Activated CD8-positive, alpha-beta memory T cell treated with anti-CD3 and anti-CD28 coated beads for 48 hours (primary cell): ENCODE measurements at places on chromosomes 3 and 15.

GRCh38 chr15:34001536-34001935 lies 33.2 kb downstream of the CHRM5 start:
- no peak for DNase-seq

GRCh38 chr3:20878691-20879090 lies 692.7 kb upstream of the SGO1 start:
- DNase-seq: no peak

- no peak for DNase-seq
These were observed 124.1 kb downstream of the SERPINI1 start for GRCh38 chr3:167859610-167860009.

- DNase-seq: no peak
These were observed 2.1 kb upstream of the USP4 start for GRCh38 chr3:49341996-49342395.

DNA sequence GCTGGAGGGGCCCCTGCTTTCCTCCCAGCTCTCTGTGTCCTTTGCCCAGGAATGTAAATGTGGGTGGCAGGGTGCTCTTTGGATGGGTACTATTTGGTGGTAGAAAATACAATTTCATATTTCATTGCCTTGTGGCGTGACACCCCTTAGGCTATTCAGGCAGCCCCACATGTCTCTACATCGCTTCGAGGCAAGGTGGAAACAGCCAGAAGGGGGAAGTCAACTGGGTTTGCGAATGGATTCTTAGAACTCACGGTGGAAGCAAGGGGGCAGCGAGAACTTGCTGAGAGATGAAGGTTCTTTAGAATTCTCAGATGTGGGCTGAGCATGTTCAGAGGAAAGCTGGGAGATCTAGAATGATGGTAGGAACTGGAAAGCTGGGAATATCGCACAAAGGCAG lies 25.3 kb downstream of the PLA2G4D start:
- DNase-seq: no peak

DNA sequence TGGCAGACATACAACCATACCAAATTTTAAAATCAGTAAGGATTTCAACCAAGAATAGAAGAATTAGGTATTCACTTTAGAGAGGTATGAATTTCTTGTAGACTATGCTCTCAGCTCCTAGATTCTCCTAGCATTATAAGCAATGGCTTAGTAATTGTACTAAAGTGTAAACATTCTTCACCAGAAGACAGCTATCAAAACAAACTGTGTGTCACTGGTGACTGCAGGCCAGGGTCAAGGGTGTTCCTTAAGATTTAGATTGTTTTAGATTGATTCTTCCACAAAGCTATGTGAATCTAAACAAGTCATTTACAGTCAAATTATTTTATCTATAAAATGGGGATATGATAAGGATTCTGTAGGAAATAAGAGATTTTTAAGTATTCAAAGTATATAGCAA lies 23.1 kb upstream of the GP5 start:
- DNase-seq: no peak

DNA sequence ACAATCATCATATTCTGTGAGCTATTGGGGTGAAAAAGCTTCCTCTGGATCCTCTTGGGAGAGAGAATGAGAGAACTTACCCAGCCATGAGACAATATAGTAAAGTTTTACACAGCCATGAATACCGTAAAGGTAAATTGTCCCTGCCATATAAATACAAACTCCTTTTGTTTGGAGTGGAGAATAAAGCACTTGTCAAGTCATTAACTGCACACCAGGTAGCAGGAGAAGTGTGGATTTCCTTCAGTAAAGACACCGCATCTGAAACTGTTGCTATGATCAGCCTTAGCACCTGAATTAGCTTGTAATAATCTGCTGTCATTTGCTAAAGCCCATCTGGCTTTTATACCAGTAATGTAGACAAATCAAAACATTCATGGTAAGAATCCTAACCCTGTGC lies 336.6 kb upstream of the SLCO3A1 start:
- DNase-seq: no peak

DNA sequence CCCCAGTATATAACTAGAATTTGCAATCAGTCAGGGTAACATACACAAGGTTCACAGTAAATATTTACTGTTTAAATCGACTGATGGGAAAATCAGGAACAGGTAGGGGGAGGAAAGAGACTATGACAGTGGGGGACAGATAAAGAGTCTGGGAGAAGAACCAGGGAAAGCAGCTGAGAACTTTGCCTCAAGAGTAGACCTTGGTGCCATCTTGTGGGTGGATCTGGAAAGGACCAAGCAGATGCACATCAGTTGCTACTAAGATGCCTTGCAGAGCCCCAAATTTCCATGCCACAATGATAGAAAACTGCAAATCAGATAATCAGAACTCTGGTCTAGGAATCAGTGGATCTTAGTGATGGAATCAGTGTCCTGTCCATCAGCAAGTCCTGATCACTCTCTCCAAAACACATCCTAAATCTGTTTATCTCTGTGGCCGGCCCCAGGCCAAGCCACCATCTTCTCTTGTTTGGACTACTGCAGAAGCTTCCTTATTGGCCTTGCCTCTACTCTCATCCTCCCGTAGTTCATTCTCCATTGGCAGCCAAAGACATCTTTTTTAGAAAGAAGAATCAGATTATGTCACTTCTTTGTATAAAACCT lies 62.7 kb downstream of the PDE8A start:
- no peak for DNase-seq

DNA sequence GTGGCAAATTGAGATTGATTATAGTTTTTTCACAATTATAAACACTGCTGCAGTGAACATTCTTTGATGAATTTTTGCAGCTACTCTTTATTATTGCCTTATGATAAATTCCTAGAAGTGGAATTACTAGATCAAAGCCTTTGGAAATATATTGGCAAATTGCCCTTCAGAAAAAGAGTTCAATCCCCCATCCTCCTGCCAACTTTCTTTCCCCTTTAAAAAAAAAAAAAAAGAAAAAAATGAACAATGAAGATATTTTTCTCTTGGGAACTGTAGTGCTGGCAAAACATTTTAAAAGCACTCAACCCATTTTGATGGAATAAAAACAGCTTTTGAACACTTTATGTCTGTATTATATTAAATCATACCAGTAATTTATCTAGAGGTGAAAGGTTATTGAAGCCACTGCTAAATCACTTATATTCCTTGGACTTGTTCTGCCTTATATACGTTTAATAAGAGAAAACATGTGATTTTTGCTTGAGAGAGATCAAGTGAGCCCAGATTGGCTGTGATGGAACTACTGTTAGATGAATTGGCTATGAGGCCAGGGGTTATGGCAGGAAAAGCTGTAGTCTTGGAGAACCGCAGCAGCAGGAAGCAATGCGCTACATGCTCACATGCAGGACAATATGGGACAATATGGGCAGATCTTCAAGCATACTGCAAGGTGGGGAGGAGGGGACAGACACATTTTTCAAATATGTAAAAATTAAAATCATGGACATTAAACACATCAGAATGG lies 212.8 kb upstream of the C2CD4B start:
- DNase-seq: no peak

- no peak for DNase-seq
These were observed 110.2 kb upstream of the UMPS start for GRCh38 chr3:124619887-124620599.

- no peak for DNase-seq
These were observed 121.0 kb downstream of the ZNF609 start for GRCh38 chr15:64581408-64581761.

- no peak for DNase-seq
These were observed 4.9 kb downstream of the USP3 start for GRCh38 chr15:63509056-63509954.

DNA sequence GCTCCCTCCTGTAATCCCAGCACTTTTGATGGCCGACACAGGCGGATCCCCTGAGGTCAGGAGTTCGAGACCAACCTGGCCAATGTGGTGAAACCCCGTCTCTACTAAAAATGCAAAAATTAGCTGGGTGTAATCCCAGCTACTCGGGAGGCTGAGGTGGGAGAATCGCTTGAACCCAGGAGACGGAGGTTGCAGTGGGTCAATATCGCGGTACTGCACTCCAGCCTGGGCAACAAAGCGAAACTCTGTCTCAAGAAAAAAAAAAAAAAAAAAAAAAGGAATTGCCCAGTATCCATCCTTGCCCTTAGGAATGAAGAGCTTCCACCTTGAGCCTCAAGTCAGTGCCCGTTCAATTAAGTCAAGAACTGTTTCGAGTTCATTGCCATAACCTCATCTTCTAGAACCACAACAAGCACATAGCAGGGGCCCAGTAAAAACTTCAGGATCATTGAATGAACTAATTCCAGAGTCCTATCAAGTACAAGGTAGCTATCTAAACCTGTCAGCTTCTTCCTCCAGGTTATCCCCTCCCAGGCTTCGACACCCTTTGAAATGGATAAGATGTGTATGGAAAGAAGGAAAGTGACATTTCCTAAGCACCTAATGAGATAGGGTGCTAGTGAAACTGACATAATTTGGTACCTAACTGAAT lies 826 bp downstream of the DBR1 start:
- DNase-seq: no peak

GRCh38 chr15:82750831-82751180 lies 41.1 kb upstream of the AP3B2 start:
- DNase-seq: no peak

GRCh38 chr3:192514754-192515663 lies 212.3 kb downstream of the FGF12 start:
- DNase-seq: no peak

- DNase-seq: no peak
These were observed 248.4 kb upstream of the LMCD1 start for GRCh38 chr3:8253201-8253600.
